Activated CD4-positive, CD25-positive, alpha-beta regulatory T cell (primary cell): ENCODE measurements at places on chromosomes 3 and 15.

GRCh38 chr3:23071296-23071695 is 131.8 kb upstream of the UBE2E2 start:
- no peak for DNase-seq

DNA sequence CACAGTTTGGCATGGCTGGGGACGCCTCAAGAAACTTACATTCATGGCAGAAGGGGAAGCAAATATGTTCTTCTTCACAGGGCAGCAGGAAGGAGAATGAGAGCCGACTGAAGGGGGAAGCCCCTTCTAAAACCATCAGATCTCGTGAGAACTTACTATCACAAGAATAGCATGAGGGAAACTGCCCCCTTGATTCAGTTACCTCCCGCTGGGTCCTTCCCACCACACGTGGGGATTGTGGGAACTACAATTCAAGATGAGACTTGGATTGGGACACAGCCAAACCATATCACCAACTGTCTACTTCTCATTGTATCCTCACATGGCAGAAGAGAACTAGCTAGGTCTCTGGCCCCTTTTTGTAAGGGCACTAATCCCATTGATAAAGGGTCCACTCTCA is 30.5 kb downstream of the CCDC32 start:
- no peak for DNase-seq

GRCh38 chr15:41713047-41713446 is 52.8 kb downstream of the MGA start:
- no peak for DNase-seq

GRCh38 chr15:96125721-96126415 is 204.6 kb upstream of the NR2F2 start:
- no peak for DNase-seq

GRCh38 chr3:37814547-37814946 is 47.1 kb upstream of the CTDSPL start:
- no peak for DNase-seq
